ENCODE measurements at places on chromosomes 5 and 9. TPM values are rescaled to one million over a fixed set of nuclear protein-coding genes. Genes with fewer than 3 reads are reported as not detected.
A peak's percentile ranks its signal among the peaks of the same experiment; 100 is the strongest.

DNA sequence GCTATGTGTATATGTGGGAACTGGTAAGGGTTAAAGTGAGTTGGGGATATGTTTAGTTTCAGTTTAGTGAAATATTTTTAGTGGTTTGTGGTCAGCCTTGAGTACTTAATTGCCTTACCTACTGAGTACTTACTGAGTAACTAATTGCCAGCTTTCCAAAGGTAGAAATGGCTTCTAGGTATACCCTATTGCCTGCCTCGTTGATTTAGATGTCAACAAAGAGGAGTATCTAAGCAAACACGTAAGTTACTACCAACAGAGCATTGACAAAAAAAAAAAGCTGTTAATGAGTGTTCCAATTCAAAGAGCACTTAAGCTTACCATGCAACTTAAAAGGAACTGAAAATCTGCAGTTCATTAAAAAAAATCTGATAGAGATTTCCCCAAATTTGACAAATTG is 8.8 kb downstream of the ATP10B start:
- no peak for DNase-seq

- no peak for DNase-seq
These were observed 82.7 kb upstream of the TNPO1 start for GRCh38 chr5:72733810-72734209.

DNA sequence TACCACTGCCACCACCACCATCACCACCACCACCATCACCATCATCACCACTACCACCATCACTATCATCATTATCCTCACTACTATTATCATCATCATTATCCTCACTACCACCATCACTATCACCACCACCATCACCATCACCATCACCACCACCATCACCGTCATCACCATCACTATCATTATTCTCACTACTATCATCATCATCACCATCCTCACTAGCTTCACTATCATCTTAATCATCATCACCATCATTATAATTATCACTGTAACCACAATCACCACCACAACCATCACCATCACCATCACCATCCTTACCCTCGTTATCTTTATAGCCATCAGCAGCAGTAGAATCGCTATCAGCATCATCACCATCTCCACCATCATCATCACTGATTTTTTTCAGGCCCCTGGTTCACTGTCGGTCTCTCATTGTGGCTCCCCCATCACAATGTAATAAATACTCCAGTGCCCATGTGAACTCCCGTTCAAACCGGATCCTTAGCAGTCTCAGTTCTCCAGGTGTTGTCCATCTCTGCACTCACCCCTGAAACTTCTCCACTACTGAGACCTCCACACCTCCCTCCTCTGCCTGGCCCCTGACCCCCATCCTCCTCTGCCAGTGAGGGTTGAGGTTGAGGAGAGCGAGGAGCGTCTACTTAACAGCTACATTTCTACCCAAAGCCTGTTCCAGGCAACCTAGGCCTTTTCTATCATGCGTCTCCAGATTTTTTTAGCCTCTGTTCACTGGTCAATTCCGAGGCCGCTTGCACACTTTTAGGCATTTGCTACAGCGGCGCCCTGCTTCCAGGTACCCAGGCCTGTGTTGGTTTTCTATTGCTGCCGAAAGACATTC is 238.2 kb downstream of the PBX3 start:
- DNase-seq: no peak

- peak; percentile 25 for DNase-seq
These were observed 17.0 kb downstream of the SRP19 start for GRCh38 chr5:112878101-112878500.

The LCN15 gene
- polyA plus RNA-seq: not detected

DNA sequence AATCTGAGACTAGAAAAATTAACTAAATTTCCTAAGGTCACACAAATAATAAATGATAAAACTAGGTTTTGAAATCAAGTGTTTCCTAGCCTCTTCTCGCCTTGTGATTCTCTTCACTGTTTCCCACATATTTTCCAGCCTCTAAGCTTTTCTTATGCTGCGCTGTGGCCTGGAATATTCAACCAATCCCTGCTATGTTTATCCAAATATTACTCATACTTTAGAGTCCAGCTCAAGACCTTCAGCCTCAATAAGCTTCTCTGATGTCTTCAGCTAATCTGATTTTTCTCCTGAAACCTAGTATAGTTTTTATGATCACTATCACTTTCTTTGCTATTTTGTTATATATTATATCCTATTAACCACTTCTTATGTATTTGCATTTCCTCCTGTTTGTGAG is 303.1 kb upstream of the CDH6 start:
- DNase-seq: no peak

DNA sequence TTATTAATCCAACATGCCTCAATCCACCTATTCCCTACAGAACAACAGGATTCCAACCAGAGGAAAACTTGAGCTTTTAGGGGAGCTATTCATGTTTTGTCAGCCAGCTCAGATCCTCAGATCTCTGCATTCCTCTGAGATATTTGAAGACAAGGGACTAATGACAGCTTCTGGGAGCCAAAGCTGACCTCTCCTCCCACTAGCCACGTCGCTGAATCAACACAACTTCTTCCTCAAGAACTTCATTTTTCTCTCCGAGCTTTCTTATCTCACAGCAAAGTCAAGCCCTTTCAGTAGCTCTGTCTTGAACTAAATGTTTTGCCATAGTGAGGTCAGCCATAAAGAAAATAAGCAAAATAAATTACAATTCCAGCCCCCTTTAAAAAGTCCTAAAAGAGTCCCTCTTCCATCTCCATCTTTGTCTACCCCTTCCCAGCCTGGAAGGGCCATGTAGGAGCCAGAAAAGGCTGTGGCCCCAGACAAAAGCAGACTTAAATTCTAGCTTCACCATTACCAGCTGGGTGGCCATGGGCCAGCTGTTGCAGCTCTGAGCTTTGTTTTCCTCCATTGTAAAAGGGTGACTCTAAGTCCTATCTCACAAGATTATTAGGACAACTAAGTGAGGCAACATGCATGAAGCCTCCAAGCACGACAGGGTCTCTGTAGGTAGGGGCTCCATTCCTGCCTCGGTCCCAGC is 65.0 kb downstream of the HSD17B3 start:
- DNase-seq: no peak

GRCh38 chr5:180214870-180215770 is 6.1 kb upstream of the RASGEF1C start:
- DNase-seq: no peak

DNA sequence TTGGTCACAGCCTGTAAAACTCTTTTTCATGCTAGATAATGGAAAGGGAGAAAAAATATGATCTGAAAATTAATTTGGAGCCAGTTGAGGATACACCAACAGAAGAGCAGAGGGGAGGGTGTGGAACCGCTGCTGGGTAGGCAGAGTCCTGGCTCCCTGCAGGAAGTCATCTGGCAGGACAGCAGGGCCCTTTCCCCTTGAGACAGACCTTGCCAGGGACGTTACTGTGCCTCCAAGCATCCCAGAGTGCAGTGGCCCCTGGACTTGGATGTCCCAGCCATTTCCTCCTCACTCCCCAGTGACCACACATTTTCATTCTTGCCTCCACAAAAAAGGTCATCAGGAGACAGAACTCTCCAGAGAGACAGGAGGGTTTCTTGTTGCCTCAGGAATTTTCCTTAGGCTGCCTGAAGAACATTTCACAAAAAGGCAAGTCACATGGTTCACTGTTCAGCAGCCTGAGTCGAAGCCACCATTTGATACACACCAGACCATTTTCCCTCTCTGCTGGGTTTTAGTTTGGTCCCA is 5.9 kb downstream of the TRPM3 start:
- DNase-seq: no peak

DNA sequence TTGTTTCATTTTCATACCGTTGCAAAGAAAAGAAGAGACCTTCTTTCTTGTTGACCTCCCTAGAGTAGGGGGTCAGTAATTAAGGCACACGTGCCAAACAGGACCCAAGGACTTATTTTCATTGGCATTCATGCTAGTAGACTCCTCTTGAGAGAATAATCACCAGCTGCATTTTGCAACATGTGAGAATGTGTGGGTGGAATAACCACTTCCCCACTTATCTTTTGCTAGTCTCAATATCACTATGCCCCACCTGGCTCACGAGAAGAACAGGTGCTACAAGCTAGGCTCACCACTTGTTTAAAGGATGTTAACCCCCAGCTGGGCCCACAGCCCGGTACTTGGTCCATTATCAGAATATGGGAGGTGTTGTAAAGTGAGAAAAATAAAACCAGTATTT is 460.7 kb upstream of the MEF2C start:
- no peak for DNase-seq

GRCh38 chr9:98514841-98515240 is 193.9 kb downstream of the GABBR2 start:
- DNase-seq: no peak

DNA sequence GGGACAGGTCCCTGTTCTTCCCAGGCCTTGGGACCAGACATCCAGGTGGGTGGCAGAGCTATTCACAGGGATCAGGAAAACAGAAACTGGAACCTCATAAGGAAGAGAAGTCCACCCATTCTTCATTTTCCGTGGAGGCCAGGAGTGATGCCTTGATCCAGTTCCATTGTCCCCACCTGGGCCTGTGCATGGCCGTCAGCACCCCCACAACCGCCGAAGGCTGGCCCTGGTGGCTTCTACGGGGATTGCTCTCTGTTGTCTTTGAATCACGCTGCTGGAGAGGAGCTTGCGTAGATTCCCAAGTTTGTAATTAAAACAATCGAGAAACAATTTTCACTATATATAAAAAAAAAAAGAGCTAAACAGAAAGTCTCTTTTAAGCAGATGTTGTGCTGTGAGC is 134.4 kb downstream of the MVB12B start:
- no peak for DNase-seq

DNA sequence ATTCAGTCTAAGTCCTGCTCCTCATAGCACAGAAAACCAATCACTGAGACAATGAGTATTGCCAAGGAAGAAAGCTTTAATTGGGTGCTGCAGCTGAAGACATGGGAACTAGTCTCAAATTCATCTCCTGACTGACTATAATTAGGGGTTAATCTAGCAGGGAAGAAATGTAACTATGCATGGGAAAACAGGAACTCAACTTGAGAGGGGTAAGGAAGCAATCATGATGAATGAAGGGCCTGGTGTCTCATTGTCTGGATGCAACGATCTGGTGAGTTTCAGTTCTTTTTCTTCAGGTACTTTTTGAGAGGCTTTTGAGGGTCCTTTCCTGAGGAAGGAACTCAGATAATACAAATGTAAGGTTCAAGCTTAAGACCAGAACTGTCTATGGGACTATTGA is 24.0 kb upstream of the OCLN start:
- DNase-seq: no peak
